ENCODE measurements at places on chromosomes 16 and 17. TPM values are rescaled to one million over a fixed set of nuclear protein-coding genes. Genes with fewer than 3 reads are reported as not detected.

PPM1E gene
- 3.1 TPM for polyA plus RNA-seq

DNA sequence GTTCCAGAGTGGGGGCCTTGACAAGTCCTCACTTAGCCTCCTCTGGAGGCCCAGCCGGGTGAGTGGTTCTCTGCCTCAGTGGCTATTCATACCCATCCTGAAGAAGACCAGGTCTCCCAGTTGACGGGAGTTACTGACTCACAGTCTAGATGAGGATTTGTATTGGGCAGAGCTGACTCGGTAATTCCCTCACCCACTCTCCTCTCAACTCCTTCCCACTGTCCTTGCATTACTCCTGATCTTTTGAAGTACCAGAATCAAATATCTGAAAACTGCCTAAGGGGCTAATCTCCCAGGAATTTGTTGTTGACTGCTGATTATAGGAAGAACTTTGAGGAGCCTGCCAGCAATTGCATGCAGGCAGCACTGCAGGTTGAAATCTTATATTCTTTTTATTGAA is 14.2 kb downstream of the SAP30BP start:
- DNase-seq, result no peak

CCL5 gene
- polyA plus RNA-seq, result 1.4 TPM

GRCh38 chr16:53936529-53936928 is 232.6 kb downstream of the FTO start:
- DNase-seq, result no peak

DNA sequence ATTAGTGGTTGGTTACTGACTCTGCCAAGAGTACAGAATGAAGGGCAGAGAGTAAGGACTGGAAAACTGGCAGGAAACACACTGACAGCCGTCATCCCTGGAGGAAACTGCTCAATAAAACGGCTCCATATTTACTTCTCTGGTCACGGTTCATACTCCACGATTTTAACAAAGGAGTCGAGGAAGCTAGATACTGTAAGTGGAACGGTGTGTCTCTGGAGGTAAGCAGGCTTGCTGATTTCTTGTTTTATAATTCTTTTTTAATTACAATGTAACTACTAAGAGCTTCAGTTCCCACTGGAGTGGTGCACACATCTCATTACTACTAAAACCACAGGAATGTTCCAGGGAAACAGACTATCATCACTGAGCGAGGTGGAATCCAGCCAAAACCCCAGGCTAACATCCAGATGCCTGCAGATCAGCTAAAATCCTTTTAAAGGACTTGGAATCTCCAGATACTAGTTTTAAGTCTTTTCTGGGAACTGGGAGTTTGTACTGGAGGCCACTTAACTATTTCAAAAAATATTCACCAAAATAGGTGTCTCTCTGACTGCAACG is 17.8 kb downstream of the SERPINF1 start:
- DNase-seq, result no peak

KCNJ18 gene
- not detected for polyA plus RNA-seq

GRCh38 chr16:22955461-22956070 is 141.6 kb downstream of the HS3ST2 start:
- DNase-seq, result no peak

NUDT7 gene
- polyA plus RNA-seq, result 10.3 TPM

CXCL16 gene
- polyA plus RNA-seq, result 13.8 TPM

DNA sequence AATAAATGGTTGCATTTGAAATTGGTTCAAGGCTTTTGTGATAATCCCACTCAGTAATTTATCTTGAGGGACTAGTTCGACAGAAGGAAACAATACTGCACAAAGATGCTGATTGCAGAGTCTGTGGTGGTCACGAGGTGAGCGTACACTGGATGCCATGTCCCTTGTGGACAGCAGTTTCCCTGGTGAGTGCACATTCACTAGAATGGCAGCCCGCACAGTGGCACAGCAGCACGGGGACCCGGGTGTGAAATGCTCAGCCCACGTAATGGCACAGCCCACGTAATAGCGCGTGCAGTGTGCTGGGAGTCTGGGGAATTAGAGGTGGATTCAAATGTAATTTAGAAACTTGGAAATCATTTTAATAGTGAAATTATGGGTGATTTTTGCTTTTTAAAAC is 154.0 kb downstream of the LGALS9B start:
- DNase-seq, result no peak

DNA sequence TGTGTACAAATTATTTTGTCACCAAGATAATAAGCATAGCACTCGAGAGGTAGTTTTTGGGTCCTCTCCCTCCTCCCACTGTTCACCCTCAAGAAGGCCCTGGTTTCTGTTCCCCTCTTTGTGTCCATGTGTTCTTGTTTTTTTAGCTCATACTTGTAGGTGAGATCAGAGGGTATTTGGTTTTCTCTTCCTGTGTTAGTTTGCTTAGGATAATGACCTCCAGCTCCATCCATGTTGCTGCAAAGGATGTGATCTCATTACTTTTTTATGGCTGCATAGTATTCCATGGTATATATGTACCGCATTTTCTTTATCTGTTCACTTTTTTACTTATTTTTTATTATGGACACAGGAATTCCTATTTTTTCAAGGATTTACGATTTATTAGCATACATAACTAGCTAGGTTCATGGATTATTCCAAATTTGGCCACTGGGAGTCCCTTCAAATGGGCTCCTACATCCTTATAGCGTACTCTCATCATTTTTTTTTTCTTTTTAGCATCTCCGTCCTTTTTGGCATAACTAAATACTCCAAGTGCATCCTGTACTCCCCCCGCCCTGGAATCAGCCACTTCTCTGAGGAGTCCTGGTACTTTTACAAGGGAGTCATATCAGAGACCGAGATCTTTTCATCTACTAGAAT is 7.3 kb downstream of the TADA2A start:
- DNase-seq, result no peak

DNA sequence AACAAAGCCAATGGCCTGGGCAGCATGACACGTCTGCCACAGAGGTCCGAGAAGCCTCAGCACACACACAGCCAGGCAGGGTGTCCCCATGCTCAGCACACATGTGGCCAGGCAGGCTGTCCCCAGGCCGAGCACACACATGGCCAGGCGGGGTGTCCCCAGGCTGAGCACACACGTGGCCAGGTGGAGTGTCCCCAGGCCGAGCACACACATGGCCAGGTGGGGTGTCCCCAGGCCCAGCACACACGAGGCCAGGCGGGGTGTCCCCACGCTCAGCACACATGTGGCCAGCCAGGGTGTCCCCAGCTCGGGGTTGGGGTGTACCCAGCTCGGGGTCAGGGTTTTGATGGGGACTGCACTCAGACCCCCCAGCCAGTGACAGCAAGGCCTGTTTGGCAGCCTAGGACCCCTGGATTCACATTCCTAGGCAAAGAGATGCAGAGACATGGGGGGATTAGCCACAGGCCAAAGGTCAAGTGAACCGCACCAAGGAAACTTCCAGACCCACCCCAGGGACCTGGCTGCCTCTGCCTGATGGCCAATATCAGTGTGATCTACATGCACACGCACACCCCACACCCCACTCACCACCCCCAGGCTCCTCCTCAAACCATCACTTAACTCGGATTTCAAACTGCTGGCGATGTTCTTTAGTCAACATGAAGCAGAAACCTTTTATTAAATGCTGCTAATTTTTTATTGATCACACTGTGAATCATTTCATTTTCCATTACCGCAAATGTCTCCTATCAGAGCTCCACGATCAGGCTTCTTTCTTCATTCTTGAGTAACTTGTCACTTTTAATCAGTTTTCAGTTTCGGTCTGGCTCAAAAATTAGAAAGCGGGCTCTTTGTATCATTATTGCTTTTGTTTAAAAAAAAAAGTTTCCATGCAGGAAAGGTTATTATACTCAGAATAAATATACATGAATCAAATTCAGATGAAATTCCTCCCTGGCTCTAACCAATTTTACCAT is 111.4 kb downstream of the ZNF423 start:
- no peak for DNase-seq

HOXB8 gene
- 39.7 TPM for polyA plus RNA-seq

ANKS4B gene
- polyA plus RNA-seq, result 5.4 TPM

TMIGD1 gene
- 0.98 TPM for polyA plus RNA-seq

VPS25 gene
- 95.3 TPM for polyA plus RNA-seq

ADAMTS18 gene
- polyA plus RNA-seq, result 4.0 TPM

DNA sequence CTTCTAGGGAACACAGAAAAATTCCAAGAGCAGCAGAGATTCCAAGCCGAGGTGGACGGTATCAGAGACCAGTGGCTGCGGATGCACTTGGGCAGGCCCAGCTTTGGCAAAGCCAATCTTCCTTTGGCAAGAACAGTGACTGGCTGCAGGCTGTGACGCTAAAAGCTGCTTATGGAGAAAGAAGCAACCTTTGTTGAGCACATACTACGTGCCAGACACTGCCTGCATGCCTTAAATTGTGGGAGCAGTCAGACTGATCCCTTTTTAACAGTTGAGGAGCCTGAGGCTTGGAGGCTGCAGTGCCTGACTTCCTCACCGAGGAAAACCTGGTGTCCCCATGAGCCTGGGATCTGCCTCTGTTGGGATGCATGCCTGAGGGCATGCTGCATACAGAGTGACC is 69.0 kb upstream of the AMZ2 start:
- no peak for DNase-seq

DNA sequence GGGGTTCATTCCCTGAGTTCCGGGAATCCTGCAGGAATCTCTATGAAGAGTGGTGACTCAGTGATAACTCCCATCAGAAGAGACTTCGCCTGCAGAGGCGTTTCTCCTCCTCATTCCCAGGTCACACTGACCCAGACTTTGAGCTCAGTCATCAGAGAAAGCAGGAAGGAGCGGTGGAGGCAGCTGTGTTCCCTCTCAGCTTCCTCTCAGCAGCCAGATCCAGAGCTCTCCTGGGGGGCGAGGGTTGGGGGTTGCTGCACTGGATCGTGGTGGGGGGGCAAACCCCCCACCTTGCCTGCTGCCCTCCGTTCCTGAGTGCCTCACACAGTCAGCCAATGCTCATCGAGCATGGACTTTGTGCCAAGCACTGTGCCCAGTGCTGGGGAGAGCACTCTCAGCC is 271.2 kb downstream of the CBLN1 start:
- no peak for DNase-seq

- no peak for DNase-seq
Measured at GRCh38 chr17:68329331-68329730, 38.0 kb downstream of the ARSG start.

DNA sequence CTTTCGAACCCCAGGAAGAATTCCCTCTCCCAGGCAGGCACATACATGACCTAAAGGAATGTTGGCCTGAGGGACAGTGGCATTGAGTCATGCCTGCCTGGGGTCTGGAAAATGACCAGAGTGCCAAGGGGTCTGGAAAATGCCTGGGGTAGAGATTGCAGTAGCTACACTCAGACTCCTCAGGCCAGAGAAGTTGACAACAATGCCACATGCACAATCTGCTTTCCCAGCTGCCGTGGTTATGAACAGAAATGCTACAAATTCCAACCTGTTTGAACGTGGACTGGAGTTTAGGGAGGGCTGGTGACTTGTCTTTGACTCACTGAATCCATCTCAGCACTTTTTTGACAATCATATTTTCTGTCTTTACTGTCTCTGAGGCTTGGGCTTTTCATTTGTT is 250.0 kb downstream of the ABCC12 start:
- DNase-seq, result no peak

GRCh38 chr16:79656553-79657115 is 56.1 kb upstream of the MAF start:
- no peak for DNase-seq

- DNase-seq, result no peak
Measured at GRCh38 chr16:85110105-85110504, 2.2 kb downstream of the CIBAR2 start.

DNA sequence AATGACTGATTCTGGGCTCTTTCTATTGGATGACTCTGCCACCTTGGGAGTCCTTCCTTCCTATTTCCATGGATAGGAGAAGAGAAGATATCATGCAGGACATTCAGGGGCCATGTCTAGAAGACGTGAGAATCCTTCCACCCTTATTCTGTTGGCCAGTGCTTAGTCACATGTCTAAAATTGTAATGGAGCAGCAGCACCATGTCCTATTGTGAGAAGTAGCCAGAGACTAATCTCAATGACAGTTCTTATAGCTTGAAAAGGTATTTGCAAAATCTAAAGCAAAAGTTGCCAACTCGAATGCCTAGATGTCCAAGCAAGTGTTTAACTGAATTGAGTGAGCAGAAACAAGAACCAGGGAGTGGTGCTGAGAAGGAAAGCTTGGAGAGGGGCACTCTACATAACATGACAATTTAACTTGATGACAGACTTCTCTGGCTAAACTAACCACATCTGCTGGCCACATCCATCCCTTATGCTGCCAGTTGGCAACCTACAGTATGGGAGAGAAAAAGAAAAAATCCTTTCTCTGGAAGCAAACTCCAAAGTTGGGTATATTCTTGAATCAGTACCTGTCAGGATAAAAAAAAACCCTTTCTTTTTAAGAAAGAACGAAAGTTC is 225.7 kb downstream of the CDH13 start:
- no peak for DNase-seq

DHRS7C gene
- polyA plus RNA-seq, result not detected

GRCh38 chr17:81245665-81246342 is 6.7 kb downstream of the NDUFAF8 start:
- no peak for DNase-seq

GRCh38 chr17:45200701-45201100 is 21.0 kb upstream of the FMNL1 start:
- no peak for DNase-seq

TRAPPC2L gene
- 103 TPM for polyA plus RNA-seq

SYCE1L gene
- polyA plus RNA-seq, result 4.1 TPM

GRCh38 chr17:2136241-2136640 is 81.3 kb downstream of the HIC1 start:
- no peak for DNase-seq

DNA sequence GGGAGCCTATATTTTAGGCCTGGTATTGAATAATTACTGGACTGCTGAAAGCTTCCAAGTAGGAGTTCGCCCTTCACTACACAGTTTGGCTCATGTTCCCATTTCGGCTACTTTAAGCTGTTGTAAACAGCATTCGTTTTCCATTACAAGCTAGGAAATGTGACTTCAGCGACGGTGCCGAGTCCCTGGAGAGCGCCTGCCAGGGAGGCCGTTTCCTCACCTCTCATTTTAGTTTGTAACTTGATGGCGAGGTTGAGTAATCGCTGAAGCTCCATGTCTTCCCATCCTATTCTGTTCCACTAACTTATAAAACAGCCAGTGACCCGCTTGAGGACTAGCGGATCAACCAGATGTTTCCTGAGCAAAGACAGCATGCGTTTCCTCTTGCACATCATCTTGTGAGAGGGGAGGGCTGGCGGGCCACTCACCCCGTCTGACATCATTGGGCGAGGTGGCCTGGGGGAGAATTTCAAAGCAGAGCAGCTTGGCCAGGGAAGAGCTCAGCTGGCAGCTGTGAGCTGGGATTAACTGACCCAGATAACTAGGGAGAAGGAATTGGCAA is 32.9 kb downstream of the PCTP start:
- no peak for DNase-seq

GRCh38 chr16:78742501-78743283 is 643.2 kb downstream of the WWOX start:
- DNase-seq, result no peak

Data from right renal cortex interstitium (tissue), 3 donors.